ENCODE measurements at places on chromosomes 1 and 21.

- no peak for DNase-seq
Measured at GRCh38 chr1:27590917-27591508, 12.9 kb downstream of the AHDC1 start.

DNA sequence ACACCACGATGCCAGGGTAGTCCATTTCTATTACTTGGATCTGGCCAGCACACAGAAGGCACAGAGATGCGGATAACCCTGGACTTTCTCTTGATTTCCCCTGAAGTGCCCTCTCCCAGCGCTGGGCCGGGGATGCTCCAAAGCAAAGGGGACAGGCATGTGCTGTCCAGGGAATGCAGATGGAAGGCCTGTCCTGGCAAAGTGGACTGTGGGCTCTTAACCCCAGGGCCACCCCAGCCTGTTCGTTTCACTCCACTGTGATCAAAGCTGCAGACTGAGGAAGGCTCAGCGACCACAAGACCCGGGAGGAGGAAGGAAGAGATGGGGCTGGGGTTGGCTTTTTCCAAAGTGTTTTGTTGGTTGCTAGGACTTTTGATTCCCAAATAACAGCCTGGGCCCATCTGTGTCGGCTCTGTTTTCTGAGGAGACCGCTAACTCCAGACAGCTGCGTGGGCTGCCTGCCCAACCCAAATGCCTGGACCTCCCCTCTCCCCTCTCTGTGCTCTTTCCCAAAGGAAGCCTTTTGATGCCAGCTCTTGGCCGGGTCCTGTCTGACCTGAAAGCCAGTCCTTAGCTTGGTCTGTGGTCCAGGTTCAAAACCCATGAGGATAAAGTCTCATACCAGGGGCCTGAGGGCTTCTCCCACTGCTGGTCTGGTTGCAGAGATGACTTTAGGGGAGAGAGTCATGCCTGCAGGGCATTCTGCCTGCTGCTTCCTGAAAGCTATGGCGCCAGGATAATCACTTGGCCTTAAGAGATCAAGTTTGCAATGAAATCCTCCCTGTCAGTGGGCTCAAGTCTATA, 119.6 kb upstream of the CD34 start:
- no peak for DNase-seq

GRCh38 chr1:245832771-245833527, 674.1 kb downstream of the SMYD3 start:
- DNase-seq: no peak

DNA sequence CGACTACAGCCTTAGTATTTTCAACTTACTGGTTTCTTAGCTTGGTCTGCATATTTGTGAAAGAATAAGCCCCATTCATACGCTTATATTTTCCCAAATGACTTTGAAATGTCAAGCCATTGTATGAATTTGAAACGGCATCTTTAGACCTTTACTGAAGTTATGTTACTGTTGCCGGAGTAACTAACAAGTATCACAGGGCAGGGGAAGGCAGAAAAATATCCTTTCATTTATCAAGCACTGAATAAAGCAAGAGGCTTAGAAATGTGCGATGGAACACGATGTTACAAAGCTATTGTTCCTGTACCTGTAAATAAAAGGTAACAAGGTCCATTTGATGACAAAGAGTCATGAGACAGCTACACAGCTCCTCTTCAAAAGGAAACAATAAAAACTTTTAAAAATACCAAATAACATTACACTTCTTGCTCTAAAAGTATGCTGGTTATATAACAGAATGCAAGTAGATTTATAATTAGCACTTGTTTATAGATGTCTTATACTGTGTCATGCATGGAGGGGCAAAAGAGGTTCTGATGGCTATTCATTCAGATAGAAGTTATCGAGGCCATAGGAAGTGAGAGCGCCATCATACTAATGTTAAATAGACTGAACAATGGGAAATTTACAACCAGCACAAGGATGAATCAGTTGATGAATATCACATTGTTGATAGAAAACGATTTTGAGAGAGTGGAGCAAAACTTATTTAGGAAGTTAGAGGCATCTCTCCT, 322.6 kb downstream of the RGS7 start:
- DNase-seq: no peak

DNA sequence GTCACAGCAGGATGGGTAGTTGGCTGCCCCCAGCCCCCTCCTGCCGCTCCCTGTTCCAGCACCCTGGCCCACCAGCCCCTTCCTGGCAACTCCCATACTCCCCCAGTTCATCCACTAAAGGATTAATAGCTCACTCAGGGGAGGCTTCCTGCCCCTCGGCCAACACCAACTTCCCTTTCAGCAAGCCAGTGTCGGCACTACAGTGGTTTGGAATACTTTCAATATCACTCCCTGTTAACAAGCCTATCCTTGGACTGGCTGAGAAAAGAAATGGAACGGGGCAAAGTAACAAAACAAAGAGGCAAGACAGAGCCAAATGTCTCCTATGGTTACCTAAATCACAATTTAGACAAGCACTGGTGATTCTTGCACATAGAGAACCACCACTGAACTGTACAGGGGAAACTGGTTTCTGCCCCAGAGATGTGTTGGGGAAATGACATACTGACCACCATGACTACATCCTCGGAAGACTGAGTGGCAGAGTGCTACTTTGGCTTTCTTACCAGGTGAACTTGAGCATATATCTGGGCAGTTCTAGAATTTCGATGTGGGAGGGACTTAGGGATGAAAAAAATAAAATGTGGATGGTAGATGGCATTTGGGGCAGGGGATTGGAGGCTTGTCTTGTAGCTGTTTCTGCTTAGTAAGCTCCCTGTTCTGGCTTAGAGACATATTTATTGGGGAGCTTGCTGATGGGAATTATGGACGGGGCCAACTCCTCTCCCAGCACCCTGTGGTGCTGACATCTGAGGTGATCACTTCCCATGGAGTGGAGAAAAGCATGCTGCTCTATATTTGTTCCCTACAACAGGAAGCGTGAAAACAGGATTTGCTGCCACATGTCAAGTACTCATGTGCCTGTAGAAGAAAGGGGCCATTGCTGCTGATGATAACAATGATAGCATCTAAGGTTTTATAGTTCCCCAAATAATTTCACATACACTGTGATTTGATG, 7.1 kb upstream of the CAPN2 start:
- DNase-seq: no peak

DNA sequence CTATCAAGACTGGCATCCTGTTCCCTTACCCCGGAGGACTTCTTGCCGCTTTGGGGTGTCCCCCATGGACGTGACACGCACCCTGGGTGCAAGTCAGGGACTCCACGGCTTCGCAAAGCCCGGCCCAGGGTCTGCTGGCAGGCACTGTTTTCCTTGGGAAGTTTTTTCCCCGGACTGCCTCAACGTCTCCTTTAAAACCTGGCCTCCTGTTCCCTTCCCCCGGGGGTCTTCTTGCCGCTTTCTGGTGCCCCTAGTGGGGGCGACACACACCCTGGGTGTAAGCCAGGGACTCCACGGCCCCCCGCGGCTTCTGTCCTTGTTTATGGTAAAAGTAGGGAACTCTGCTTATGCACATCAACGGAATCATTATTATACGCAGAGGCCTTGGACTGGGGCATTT, 136.6 kb downstream of the LIPI start:
- no peak for DNase-seq

DNA sequence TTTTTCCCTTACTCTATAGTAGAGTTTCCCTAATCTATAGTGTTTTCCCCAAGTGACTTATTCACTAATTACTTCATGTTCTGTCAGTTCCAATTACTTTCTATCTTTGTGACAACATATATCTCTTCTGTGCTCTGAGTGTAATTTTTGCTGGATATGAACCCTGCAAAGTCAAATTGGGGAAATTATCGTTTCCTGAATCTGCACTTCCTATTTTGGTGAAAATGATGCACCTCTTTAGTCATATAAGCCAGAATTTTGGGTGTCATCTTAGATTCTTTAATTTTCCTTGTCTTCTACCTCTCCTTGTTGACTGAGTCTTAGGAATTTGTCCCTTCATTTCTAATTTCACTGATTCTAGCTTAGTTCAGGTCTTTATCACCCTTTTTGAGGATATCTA, 33.4 kb upstream of the PRKACB start:
- DNase-seq: no peak

GRCh38 chr1:25579292-25580252, 36.2 kb downstream of the LDLRAP1 start:
- no peak for DNase-seq

- no peak for DNase-seq
Measured at GRCh38 chr1:98668733-98669132, 7.2 kb downstream of the SNX7 start.

GRCh38 chr1:89603651-89604413, 29.1 kb upstream of the LRRC8C start:
- no peak for DNase-seq

DNA sequence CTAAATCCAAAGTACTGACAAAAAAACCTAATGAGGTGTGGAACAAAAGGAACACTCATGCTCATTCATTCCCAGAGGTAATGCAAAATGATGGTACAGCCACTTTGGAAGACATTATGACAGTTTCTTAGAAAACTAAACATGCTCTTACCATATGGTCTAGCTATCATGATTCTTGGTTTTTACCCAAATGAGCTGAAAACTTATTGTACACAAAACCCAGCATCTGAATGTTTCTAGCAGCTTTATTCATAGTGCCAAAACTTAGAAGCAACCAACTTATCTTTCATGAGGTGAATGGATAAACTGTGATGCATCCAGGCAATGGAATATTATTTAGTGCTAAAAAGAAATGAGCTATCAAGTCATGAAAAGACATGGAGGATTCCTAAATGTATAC, 318.4 kb upstream of the OLFM3 start:
- DNase-seq: no peak

DNA sequence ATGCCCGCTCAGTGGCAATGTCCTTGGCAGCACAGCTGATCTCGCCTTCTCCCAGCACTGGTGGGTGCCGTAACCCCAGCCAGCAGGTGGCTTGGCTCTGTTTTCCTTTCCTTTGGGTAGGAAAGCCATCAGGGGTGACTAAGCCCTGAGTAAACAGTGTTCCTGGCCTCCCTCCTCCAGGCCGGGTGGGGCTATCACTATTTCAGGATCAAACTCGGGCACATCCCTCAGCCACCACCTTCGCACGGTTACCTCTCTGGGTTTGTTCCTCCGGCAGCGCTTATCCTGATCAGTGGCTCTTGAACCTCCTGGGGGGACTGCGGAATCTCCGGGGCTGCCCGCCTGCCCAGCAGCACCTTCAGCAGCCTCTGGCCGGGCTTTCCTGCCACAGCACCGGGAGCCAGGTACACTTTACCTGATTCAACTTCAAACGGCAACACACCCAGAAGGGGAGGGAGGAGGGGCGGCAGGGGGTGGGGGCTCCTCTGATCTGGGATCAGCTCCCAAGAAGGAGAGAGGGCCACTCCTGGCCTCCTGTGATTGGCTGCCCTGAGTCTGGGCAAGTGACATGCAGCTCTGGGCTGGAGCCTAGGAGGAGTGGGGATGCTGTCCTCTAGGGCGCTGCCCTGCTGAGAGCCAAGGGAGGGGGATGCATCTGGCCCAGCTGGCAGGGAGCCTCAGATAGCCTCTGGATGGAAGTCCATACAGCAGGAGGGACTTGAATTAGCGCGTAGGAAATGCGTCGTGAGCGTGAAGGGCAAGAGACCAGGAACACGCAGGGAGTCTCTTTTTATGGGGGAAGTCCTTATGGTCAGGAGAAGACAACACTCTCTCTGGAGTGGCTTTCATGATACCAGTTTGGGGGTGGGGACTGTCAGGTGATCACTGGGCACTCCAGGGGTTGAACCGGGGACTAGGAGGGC, at the start of gene ASCL5:
TSS of gene ASCL5 (minus strand) at position 353 of the 923 bp plus-strand sequence. CDS start 11,812 bp downstream, outside the sequence.
- DNase-seq: no peak

DNA sequence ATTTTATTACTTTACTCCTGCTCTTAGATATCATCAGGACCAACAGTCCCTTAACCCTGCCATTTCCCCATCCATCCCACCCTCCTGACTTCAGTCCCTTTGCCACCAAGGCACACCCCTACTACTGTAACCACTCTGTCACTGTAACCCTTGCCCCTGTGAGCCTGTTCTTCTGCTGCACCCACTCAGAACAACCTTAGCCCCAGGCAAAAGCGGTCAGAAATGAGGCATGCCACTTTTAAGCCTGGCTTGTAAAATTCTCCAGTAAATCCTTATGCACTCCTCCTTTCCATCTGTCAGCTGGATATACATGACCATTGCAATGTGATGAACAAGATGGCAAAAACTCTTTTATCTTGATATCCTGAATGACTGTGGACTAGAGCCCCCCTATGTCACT, 555.0 kb upstream of the PLXNA2 start:
- no peak for DNase-seq

GRCh38 chr21:15701830-15702229, 28.0 kb upstream of the USP25 start:
- DNase-seq: no peak

- no peak for DNase-seq
Measured at GRCh38 chr1:208743361-208743760, 499.2 kb upstream of the PLXNA2 start.

GRCh38 chr1:60090655-60091054, 17.1 kb upstream of the C1orf87 start:
- DNase-seq: no peak

DNA sequence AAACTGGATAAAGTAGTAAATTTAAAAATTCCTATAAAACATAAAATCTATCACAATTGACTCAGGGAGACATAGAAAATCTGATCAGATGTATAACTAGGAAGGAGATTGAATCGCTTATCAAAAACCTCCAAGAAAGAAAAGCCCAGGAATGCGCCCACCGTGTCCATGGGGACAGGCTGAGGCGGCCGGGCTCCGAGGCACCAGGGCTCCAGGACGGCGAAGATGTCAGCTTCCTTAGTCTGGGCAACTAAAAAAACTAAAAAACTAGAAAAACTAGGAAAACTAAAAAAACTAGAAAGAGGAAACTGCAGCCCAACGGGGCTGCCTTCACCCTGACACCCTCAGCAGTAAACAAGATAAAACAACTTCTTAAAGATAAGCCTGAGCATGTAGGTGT, 229.0 kb upstream of the RAB4A start:
- DNase-seq: no peak

- no peak for DNase-seq
Measured at GRCh38 chr1:147109041-147109440, 63.2 kb downstream of the PRKAB2 start.

GRCh38 chr1:67227196-67227595, 60.9 kb downstream of the IL23R start:
- no peak for DNase-seq
